ENCODE measurements at places on chromosomes 13 and 19. TPM values are rescaled to one million over a fixed set of nuclear protein-coding genes. Genes with fewer than 3 reads are reported as not detected.

SHD gene
- 4.0 TPM for polyA plus RNA-seq

DNA sequence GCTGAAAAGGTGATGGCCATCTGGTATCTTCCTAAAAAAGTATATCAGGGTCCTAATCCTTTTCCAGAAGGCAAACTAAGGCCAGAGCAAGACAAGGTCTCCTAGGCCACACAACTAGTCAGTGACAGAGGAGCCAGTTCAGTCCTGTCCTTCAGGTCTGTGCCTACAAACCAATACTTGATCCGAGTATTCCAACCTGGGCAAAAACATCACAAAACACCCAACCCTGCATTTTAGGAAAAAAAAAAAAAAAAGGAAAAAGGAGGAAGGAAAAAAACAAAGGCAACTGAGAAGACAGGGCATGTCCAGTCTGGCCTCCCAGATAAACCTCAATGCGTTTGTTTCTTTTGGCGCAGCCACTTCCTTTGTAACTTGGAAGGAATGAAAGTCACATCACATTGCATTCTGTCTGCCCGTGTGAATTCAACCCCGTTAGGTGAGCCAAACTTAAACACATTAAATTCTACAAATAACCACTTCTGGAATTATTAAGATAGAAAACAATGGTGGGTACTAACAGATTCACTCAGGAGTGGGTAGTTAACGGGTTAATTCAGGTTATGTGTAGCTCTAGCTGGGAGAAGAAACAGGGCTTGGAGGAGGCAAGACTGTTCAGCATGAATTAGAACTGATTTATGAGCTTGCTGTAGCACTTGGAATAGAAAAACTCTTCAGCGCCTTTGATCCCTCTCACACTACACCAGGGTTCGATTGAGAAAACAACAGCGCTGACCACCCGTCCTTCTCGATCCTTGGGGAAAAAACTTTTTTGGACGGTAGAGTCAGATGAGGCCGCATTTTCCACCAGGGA lies 43.0 kb upstream of the HNRNPA1L2 start:
- peak overlapping the region; percentile 48 for H3K27ac ChIP-seq
- DNase-seq, result peak; percentile 25
- no peaks in the 10 kb centered on the region for H3K4me1 ChIP-seq

DNA sequence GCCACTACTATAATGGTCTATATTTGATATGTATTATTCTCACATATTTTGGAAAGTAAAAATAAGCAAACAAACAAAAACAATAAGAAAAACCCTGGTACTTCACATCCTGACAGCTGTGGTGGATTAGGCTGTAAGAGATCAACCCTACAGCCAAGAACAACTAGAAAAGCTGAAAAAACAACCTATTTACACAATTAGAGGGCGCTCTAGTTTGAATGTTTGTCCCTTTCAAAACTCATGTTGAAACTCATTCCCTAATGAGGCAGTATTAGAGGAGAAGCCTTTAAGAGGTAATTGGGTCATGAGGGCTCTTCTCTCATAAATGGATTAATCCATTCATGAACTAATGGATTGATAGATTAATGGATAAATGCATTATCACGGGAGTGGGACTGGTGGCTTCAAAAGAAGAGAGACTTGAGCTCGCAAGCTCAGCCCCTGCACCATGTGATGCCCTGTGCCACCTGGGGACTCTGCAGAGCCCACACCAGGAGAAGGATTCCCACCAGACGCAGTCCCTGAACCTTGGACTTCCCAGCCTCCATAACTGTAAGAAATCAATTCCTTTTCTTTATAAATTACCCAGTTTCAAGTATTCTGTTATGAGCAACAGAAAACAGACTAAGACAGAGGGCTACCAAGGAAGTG lies 733.9 kb upstream of the ARGLU1 start:
- H3K27ac ChIP-seq, result no peak overlapping the region
- H3K4me3 ChIP-seq, result no peak overlapping the region
- DNase-seq, result no peak
- H3K27me3 ChIP-seq, result no peaks in the 10 kb centered on the region
- no peaks in the 10 kb centered on the region for H3K36me3 ChIP-seq
- no peaks in the 10 kb centered on the region for H3K4me1 ChIP-seq

DNA sequence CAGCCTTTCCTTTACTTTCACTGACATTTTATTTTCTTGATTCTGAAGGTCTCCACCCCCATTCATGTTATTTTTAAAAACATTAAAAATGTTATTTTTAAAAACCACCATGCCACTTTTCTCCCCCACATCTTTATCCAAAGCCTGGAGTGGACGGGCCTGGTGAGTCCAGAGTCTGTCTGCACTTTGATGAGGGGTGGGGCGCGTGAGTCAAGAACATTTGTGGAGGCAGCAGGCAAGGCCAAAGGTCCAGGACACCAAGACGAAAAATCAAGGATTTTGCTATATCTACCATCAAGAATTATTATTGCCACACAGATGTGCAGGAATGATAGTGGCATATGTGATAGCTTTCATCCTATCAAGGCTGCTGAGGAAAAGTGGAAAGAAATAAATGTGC lies 224.9 kb downstream of the FGF9 start:
- no peaks in the 10 kb centered on the region for H3K36me3 ChIP-seq
- H3K4me1 ChIP-seq, result peaks cover 31% of the 10 kb centered on the region
- peak overlapping the region; percentile 69 for H3K27ac ChIP-seq
- DNase-seq, result peak; percentile 84

FAM98C gene
- 26.9 TPM for polyA plus RNA-seq

KLK1 gene
- polyA plus RNA-seq, result 23.1 TPM

FAM216B gene
- 0.15 TPM for polyA plus RNA-seq

SIGLEC5 gene
- polyA plus RNA-seq, result 0.18 TPM

GRCh38 chr19:32287811-32288227 lies 57.6 kb upstream of the ZNF507 start:
- no peak overlapping the region for H3K27ac ChIP-seq
- H3K4me3 ChIP-seq, result no peak overlapping the region
- no peaks in the 10 kb centered on the region for H3K4me1 ChIP-seq
- DNase-seq, result peak; percentile 56

All from large intestine (tissue), 12 donors.